GM18507 (cell line): ENCODE measurements at places on chromosomes 6 and 20.

- DNase-seq: no peak
These were observed 168.9 kb upstream of the CENPW start for GRCh38 chr6:126170978-126171382.

GRCh38 chr6:155527443-155527842, 71.8 kb upstream of the NOX3 start:
- DNase-seq: no peak

DNA sequence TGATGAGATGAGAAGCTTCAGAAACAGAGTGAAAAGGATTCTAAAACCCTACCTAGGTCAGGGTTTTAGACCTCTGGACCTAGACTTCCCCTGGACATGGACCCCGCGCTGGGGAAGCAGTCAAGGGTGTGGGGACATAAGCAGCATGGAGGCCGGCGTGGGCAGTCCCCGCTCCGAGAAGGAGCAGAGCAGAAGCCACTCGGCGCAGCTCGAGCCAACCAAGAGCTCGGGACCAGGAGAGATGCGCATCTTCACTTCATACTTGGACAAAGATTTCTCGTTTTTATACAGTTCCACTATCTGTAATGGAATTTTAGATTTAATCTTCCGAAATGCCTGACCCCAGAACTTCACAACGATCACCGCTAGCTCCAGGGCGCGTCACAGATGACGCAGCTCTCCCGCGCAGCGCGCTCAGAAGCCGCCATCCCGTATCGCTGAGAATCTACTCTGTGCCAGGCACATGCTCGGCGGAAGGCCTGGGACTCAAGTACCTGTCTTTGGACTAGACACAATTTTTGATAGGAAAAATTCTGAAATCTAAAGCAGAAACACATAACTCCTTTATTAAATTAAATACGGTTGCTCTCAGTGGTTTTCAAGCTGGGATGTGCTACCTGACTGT, 60.3 kb downstream of the WDR27 start:
- no peak for DNase-seq

DNA sequence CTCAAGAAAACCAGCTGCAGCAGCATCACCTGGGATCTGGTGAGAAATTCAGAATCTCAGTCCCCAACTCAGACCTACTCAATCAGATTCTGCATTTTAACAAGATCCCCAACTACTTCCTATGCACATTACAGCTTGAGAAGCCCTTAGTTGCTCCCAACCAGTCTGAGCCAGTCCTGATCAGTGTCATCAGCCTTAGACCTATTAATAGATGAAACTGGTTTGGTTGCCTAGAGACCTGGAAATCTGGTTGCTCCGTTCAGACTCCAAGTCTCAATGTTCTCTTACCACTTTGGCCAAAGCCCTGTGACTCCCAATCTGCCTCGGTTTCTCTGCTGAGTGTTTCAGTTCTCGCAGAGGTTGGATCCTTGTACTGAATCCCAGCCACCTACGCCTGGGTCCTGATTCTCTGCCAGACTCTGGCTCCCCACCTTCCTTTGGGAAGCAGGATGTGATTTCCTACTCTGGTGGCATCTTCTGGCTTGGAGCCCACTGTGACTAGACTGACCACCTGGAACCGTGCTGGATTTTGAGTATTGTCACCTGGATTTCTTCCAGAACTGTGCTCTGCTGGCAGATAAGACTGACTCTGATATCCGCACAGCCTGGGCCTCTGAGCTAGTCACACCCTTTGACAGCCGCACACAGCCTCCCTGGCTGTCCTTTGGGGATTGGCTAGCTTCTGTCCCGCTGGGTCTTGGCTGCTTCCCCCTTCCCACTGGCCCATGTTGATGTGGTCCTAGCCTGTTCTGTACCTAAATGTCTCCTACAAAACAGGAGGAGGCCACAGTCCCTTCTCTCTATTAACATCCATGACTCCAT, 20.3 kb upstream of the ATXN1 start:
- no peak for DNase-seq

GRCh38 chr20:1633535-1633934, 13.7 kb upstream of the SIRPB1 start:
- DNase-seq: no peak

DNA sequence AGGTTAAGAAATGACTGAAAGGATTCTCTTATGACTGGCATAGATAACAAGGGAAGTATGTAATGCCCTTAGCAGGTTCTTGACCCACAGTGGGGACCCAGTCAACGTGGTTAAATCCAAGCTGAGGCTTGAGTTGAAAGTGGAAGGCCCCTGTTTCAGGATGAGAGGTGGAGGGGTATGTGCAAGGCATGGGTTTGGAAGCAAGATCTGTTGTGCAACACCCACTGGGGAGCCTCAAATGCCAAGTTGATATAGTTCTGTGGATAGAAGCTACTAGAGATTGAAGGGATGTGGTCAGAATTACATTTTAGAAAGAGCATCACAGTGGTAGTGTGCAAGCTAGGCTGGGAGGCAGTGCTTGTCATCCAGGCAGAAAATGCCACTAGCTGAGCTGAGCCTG, 5.1 kb downstream of the PABPC1L start:
- no peak for DNase-seq

DNA sequence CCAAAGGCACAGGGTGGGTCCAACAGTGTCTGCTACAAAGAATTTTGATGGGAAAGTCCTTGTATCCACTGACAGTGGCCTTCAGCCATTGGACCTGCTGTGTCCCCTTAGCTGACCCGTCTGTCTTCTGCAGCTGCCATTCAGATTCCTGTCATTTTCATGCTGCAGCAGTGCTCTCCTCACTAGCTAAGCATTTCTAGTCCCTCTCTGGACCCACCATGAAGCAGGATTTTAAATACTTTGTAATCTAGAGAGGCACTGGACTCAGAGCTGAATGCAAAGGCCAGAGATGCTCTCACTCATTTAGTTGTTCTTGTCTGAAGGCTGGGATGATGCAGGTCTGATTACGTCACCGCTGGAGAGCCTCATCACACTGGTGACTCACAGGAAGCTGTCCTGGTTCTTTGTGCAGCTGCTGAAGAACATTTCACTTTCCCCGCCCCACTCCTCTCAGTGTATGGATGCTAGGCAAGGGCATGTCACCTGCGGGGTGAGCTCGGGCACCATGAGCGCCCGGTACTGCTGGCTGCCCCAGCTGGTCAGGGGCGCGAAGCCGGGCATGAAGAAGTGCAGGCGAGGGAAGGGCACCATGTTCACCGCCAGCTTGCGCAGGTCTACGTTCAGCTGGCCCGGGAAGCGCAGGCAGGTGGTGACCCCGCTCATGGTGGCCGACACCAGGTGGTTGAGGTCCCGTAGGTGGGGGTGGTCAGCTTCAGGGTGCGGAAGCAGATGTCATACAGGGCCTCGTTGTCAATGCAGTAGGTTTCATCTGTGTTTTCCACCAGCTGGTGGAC, 19.4 kb upstream of the TUBB2A start:
- DNase-seq: no peak

DNA sequence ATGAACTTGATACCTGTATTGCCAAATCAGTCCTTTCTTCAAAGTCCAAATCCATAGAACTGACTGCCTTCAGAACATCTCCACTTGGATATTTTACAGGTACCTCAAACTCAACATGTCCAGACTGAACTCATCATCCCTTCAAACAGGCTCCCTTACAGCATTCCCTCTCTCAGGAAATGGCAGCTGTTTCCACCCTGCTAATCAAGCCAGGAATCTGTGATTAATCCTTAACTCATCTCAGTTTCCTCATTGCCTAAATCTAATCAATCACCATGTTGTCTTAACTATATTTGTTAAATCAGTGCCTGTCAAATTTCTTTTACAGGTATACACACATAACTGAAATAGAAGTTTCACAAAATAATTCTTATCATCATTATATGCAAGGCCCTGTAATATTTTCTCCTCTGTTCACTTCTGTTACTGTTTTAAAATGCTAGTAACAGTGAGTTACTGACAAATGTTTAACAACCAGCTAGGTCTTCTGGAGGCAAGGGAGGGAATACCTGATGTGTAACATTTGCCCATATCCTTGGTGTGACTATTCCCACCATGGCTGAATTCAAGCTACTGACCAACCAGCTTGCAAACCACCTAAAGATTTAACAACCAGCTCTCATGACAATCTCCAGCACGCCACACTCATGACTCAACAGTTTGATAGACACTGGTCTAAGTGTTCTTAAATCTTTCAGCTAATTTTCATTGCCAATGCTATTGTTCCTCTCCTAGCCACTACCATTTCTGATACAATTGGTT, 124.9 kb downstream of the ADAT2 start:
- no peak for DNase-seq

- DNase-seq: no peak
These were observed 1041.8 kb upstream of the ADGRB3 start for GRCh38 chr6:67593247-67593646.

DNA sequence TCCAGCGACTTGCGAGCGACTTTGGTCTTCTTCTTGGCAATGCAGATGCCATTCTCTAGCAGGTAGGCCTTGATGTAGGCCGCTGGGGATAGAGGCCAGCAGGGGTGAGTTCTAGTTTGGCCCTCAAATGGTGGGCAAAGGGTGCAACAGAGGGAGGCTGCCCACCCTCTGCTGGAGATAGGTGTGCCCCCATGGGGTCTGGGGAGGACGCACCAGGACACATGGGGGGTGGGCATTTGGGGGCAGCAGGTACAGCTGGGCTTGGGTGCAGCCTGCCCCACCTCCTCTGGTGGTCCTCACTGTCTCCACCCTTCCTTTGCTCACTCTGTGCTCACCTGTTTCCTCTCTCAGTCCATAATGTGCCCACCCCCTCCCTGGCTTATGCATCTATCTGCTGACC, 11.3 kb downstream of the KCNK15 start:
- DNase-seq: no peak

DNA sequence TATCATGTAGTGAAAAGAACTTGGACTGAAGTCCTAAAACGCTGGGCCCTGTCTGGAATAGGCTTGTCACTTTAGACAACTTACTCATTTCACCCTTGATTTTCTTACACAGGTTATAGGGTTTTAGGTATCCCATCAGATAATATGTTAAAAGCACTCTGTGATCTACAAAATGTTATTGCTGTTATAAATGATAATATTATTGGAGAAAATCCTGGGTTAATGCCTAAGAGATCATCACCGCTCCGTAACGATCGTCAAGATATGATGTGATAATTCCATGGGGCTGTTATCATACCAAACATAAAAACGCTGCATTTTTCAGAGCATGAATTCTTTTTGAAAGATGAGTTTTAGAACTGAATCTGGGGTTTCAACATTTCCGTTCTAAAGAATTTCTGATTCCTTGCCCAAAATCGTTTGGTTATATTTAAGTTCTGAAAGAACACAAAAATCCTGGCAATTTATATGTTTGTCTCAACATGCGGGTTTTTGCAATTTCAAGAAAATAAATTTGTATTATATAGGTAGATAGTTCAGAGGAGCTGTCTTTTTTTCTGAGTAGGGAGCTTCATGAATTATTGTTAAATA, 154.8 kb downstream of the FOXC1 start:
- no peak for DNase-seq

GRCh38 chr20:11686820-11687543, 230.7 kb upstream of the BTBD3 start:
- DNase-seq: no peak
